NCI-H774 (cell line): ENCODE measurements at places on chromosomes 1 and 21.

DNA sequence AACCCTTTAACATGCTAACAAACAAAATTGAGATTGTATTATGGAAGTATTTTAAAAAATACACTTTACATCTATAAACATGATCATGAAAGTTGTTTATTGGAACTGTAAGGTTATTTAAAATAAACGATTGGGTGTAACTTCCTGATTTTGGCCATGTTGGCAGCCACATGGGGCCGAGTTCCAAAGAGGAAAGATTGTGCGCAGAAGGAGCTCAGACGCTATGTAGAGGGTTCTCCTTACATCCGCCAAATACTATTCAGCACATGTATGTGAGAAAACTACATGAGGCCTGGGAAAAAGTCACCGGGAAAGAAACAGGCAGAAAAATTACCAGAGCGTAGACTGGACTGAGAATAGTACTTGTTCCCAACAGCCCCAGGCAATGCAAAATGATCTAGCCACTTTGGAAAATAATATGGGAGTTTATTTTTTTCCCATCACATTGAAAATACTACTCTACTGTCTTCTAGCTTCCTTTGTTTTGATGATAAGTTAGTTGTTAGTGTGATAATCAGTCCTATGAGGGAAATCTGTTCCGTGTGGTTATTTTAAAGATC is 35.7 kb upstream of the B3GALT2 start:
- DNase-seq = no peak

DNA sequence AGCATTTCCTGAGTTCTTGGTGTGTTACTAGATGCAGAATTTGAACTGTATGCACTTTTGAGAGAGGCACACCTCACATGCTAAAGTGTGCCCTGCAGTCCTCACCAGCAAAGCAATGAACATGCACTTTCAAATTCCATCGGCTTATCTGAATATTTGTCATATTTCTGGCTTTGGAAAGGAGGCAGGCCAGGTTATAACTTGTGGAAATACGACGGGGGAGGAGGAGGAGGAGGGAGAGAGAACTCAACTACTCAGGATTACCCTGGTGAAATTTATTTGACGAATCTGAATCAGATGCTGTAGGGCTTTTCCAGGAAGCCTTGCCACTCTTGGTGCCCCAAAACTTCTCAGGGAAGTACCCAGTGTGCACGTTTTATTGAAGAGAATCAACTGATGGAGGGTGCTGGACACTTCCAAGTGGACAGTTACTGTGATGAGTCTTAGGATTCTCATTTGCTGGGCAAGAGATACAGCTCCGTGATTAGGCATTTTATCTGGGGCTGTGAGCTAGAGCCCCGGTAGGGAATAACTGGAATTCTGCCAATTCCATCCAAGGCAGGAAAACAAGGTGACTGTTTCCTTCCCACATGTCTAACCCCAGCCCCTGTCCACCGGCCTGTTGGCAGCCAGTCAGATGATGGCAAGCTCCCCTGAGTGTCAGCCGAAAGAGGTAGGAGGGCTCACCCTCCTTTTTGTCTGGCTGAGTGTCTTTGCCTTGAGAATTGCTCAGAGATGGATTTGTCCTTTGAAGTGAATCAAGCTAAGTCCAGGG is 3.8 kb downstream of the PDPN start:
- DNase-seq = no peak

DNA sequence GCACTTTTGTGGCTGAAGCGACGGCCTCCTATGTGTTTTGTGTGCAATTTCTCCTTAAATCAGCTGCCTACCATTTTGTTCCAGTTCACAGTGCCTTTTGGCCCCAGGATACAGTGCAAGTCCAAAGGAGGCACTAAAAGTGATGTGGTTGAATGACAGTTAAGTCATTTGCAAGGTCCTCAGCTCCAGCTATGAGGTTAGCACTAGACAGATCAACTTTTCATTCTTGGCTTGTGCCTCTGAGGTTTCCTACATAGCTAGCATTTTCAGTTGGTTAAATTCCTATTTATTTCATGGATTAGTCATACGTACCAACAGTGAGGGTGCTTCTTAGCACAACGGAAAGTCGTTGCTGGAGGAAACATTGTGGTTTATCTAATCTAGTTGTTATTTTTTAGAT is 59.3 kb upstream of the NTPCR start:
- no peak for DNase-seq

DNA sequence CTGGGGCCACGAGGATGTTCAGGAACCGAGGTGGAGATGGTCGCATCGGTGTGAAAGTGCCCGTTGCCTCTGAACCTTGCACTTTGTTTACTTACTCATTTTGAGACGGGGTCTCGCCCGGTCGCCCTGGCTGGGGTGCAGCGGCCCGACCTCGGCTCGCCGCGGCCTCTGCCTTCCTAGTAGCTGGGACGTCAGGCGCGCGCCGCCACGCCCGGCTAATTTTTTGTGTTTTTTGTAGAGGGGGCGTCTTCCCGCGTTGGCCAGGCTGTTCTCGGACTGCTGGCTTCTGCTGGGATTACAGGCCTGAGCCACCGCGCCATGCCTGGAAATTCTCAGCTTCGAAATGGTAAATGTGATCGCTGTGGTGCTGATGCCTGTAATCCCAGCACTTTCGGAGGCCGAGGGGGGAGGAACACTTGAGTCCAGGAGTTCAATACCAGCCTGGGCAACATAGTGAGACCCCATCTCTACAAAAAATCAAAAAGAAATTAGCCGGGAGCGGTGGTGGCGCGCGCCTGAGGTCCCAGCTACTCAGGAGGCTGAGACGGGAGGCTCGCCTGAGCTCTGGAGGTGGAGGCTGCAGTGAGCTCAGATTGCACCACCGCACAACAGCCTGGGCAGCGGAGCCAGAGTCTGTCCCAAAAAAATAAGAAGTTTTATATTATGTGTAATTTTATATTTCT is 684 bp upstream of the MRPL20 start:
- DNase-seq = no peak

DNA sequence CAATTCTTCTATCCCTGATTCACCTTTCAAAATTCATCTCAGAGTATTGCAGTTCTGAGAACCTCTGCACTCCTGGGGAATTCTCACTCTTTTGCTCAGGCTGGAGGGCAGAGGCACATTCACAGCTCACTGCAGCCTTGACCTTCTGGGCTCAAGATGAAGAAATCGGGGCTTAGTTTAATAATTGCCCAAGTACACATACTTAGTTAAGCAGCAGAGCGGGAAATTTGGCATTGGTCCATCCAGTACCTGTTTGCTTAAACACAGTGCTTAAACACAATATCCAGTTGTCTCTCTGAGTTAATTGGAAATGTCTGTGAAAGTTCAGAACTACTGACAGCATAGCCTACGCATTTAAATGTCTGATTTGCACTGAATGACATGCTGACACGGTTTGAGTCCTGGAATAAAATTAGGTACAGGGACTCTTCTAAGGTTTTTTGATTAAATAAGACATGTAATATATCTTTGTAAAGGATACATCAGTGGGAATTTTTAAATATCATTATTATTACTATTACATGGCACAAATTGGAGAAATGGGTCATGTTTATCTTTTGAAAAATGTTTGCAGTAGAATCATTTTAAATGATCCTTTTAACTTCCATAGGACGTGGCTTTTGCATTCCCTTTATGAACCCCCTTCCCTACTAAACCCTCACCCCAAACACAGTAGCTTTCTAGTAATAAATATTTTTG is 337.4 kb downstream of the SRGAP2C start:
- peak; percentile 14 for DNase-seq

- DNase-seq = no peak
These were observed 6.6 kb downstream of the WDR77 start for GRCh38 chr1:111442457-111442856.

GRCh38 chr1:187464320-187464719 is 635.6 kb downstream of the PLA2G4A start:
- DNase-seq = no peak

DNA sequence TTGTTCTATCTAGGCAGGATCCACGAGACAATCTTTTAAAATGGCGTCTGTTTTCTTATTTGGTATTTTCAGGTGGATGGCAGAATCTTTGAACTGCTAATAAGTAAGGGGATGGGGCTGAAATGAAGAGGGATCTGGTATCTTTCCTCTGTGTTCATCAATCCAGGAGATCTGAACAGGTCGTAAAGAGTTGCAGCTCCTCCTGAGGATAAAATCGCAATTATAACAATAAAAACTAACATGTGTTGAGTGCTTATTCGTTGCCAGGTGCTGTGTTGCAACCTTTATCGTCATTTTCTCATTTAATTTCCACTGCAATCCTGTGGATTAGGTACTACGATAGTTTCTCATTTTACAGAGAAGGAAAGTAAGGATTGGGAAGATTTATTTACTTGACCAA is 134.6 kb upstream of the DPYD start:
- DNase-seq = no peak

- DNase-seq = no peak
These were observed 33.4 kb downstream of the SLC19A1 start for GRCh38 chr21:45508607-45509565.

DNA sequence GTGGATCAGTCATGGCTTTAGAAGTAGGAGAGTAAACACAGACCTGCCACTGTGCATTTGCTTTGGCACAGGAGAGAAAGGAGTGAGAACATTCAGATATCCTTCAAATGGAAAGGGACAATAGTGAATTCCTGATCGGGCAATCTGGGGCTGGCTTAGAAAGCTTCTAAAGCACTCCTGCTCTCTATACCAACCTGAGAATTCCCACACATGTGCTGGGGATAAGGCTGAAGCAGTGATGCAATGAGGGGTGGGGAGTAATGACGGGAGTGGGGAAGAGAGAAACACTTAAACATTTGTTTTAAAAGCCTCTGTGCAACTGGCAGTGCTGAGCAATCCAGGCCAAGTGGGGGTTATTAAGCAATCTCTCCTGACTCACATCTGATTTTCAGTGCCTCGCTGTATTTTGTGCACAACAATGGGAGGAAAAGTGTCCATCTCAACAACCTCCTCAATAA is 108.8 kb downstream of the KIAA0319L start:
- DNase-seq = no peak

- no peak for DNase-seq
These were observed 42.1 kb downstream of the NRIP1 start for GRCh38 chr21:15022608-15023261.

DNA sequence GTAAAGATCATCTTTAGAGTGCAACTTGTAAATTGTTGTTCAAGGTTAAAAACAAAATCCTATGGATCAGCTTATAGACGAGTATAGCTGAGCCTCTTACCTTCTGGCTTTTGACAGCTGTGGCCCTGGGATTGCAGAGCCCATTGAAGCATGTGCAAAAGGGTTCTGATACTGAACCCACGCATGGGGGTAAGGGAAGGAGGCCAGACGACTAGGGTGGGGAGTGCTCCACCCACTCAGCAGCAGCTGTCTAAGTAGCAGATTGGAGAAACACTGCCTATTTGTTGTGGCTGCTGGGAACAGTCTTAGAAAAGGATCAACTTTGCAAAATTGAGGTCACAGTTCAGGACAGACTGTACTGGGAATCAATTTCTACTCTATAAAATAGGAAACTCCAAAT is 16.1 kb downstream of the CD101 start:
- DNase-seq = no peak
